ENCODE measurements at places on chromosomes 7 and 10.

GRCh38 chr10:109977382-109977806 is 30.4 kb upstream of the ADD3 start:
- no peak for DNase-seq

- DNase-seq: no peak
These were observed 36.9 kb upstream of the CDHR3 start for GRCh38 chr7:105926131-105926530.

DNA sequence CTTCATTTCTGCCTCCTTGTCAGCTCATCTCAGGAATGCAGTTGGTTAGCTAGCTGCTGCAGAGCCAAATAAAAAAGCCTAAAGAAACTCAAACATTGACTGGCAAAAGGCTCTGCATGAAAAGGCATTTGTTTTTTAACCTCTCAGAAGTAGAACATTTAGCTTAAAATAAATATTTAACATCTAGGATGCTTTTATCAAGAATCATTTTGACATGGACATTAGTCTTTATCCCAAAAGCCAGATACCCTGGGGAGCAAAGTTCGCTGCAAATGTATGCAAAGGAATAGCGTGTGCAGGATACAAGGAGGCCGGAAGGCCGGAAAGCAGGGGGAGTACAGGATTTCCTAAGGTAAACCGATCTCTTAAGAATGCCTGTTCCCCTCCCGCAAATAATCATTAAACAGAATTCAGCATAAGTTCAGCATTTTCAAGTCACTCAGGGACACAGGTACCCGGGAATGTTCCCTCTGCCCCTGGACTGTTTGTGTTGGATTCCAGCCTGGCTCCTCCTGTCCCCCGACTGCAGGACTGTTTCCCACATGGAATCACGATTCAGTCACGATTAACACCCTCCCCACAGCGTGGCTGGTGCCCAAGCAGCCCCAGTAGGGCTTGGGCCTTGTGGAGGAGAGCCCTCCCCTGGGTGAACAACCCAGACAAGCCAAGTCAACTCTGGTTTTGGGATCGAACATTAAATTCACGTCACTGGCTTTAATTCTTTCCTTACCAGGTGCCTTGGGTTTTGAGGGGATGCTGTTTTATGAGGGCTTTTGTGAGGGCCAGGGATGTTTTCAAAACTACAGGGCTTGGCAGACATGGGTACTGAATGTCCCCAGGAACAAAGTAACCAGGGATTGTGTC is 97.8 kb downstream of the HIPK2 start:
- peak; percentile 88 for DNase-seq

- DNase-seq: peak; percentile 96
These were observed 15.5 kb downstream of the CREB3L2 start for GRCh38 chr7:137986252-137987017.

GRCh38 chr10:26801831-26802230 is 58.9 kb downstream of the ABI1 start:
- no peak for DNase-seq
